ENCODE measurements at places on chromosomes 5 and 9.
A peak's percentile ranks its signal among the peaks of the same experiment; 100 is the strongest.

DNA sequence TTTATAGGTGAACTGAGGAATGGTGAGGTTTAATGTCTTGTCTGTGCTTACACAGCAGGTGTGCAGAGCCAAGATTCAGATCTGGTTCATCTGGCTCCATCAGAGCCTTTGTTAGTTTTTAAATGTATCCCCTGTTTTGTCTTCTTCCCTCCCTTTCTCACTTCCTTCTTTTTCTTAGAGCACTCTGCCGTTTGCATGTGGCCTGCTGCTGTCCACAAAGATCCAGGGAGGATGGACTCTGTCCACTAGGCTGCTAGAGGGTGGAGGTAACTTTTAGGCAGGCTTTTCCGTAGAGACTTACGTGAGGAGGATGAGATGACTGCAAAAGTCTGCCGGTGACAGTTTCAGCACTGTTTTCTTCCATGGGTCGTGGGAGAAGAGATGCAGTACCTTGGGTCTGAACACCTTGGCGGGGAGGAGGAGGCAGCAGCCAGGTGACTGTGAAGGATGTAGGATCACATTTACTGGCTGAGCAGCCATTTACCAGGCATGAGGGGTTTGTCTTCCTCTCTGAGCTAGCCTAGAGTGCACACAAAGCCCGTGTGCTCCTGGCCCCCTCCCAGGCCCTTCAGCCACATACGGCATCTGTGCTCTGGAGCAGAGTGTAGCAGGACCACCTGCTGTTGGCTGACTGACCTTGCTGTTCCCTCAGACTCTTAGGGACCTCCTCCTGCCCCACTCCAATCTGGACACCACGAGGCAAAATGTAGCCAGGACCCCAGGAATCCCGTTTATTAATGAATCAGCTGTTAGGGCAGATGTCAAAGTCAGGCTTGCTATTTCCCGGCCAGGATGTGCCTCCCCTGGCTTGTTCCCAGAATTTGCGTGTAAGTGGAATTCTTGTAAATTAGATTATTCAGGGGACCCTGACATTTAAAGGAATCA, 1.8 kb downstream of the NTMT1 start:
- no peak for DNase-seq

DNA sequence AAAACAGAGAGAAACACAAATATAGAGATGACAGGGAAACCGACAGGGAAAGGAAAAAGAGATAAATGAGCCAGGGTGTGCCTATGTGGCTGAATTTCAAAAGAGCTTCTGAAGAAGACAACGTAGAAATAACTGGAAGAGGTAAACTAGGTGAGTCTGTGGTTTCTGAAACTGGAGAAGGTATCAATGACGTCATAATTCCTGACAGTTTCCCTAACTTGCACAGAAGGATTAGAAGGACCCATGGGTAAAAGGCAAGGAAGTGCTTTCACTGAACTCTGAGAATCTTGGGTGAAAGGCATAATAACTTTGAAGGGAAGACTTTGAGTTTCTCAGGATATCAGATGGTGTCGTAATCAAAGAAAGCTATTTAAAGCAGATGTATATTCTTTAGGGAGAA, 790.8 kb upstream of the NUDT12 start:
- DNase-seq: no peak

DNA sequence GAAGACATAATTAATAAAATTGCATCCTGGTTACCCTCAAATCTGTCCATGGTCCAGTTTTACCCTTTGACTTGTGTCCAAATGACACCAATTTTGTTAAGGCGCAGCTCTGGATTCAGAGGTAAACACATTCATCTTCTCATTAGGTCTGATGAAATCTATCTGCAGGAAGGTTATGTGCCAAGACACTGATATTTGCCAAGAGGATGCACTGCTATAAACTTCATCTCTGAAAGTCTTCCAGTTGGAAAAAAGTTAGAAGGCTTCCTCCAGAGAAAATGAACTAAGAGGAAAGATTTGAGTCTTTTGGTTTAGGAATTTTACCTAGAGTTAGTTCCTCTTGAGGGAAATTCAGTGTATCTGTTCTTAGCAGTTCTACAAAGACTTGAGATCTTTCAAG, 717.8 kb downstream of the DTWD2 start:
- DNase-seq: no peak

GRCh38 chr9:134855900-134856377, 24.7 kb upstream of the FCN2 start:
- DNase-seq: no peak

GRCh38 chr5:65061250-65061973, 292.7 kb downstream of the CWC27 start:
- no peak for DNase-seq

GRCh38 chr5:58439094-58439644, 20.7 kb downstream of the PLK2 start:
- DNase-seq: no peak

- DNase-seq: no peak
Measured at GRCh38 chr5:80143491-80143890, 108.3 kb downstream of the THBS4 start.

GRCh38 chr9:102669220-102669619, 325.9 kb upstream of the CYLC2 start:
- DNase-seq: no peak

DNA sequence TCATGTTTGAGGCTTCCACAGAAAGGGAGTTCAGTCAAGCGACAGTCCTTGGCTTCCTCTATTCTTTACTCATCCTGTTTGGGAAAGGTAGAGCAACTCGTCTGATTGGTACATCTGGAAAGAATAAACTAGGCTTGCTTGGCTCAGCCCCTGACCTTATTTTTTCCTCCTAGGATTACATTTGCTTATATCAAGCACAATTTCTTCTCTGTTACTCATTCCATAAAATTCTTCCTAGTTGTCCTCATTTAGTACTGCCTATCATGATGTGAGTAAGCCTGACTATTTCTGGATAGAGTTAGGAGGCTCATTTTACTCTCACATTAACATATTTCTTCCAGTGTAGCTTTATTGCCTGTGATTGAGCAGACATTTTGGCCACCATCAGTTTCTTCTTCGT, 10.9 kb upstream of the CARNMT1 start:
- peak; percentile 62 for DNase-seq

- DNase-seq: peak; percentile 32
Measured at GRCh38 chr5:119360905-119361593, 5.2 kb downstream of the TNFAIP8 start.

All from AG08396 (cell line).